A549 treated with Hydrocortisone at 1 μM for 4 hours (cell line): ENCODE measurements at places on chromosomes 7 and 10. TPM values are rescaled to one million over a fixed set of nuclear protein-coding genes. Genes with fewer than 3 reads are reported as not detected.

The PNLIPRP2 gene
- 0.07 to 0.30 TPM (median 0.09 TPM) in 4 of 5 replicates, not detected in the other for total RNA-seq

The GIMAP7 gene
- total RNA-seq: not detected in 5 replicates

The BAMBI gene
- 8.9 to 11.3 TPM (median 10.4 TPM) in 5 replicates for total RNA-seq

The ZNF485 gene
- 1.6 to 2.6 TPM (median 1.8 TPM) in 5 replicates for total RNA-seq

The LBX1 gene
- not detected in 5 replicates for total RNA-seq

The AUTS2 gene
- 3.0 to 4.2 TPM (median 3.6 TPM) in 5 replicates for total RNA-seq

The WDR91 gene
- total RNA-seq: 5.7 to 8.9 TPM (median 7.1 TPM) in 5 replicates

The CALCR gene
- not detected in 5 replicates for total RNA-seq

The LDB3 gene
- 0.06 to 0.20 TPM (median 0.12 TPM) in 5 replicates for total RNA-seq

The ACTL6B gene
- not detected in 5 replicates for total RNA-seq

The SPDYE2B gene
- not detected in 5 replicates for total RNA-seq

The RHBDD2 gene
- 83.1 to 94.6 TPM (median 91.7 TPM) in 5 replicates for total RNA-seq

The TMEM176A gene
- total RNA-seq: not detected in 5 replicates

The TDRD1 gene
- not detected in 5 replicates for total RNA-seq

The FKBP9 gene
- 70.1 to 149 TPM (median 84.9 TPM) in 5 replicates for total RNA-seq

The NUP42 gene
- 24.8 to 27.8 TPM (median 26.0 TPM) in 5 replicates for total RNA-seq

The PNLIPRP1 gene
- total RNA-seq: not detected in 5 replicates

The FRMD4A gene
- 2.6 to 3.8 TPM (median 3.2 TPM) in 5 replicates for total RNA-seq

The KCP gene
- total RNA-seq: 0.15 to 0.25 TPM (median 0.17 TPM) in 4 of 5 replicates, not detected in the other

The HOXA1 gene
- total RNA-seq: 2.4 to 3.6 TPM (median 3.3 TPM) in 5 replicates
